Brain (organoid and tissue), 16 donors: ENCODE measurements at places on chromosomes 13 and 19.

DNA sequence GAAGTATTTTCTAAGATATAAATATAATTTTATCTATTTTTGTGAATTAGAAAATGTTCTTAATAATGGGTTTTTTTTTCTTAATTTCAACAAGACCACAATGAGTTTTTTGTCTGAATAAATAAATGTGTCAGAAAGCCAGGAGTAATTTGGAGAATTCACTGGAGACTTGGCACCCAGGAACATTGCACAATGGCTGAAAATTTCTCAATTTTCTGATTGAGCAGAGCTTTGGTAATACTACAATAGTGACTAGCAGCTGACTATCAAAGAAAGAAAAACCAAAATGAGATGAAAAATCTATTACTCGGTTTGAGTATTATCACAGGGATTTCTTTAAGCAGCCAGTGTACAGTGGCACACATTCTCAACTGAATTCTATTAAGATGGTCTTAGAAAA is 394.4 kb upstream of the PCDH20 start:
- peak; percentile 34 for DNase-seq

DNA sequence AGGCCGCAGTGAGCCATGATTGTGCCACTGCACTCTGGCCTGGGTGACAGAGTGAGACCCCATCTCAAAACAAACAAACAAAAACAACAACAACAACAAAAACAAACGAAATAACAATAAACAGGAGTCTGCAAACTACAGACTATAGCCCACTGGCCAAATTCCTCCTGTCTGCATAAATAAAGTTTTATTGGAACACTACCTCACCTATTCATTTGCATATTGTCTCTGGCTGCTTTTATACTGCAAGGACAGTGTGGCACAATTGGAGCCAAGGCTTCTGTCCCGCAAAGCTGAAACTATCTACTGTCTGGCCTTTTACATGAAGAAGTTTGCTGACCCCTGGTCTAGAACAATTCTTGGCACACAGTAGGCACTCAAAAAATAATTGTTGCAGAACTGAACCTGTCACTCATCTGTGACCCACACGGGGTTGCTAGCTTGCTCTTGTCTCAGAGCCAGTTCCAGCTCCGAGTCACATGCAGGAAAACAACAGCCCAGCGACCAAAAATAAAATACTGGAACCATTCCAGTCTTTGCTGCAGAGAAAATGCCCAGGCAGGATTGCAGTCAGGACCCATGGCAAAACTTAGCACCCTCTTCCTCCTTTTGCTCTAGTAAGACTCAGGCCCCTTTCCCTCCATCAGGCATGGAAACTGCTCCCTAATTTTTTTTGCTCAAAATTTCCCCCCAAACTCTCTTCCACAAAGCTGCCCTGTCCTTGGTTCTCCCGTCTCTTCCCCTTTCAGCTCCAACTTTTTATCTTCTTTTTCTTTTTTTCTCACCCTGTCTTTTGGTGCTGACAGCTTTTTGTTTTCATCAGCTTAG is 4.8 kb upstream of the MYH14 start:
- DNase-seq: no peak

- no peak for DNase-seq
These were observed 6.9 kb downstream of the KCTD12 start for GRCh38 chr13:76879203-76879882.

GRCh38 chr19:48321372-48321621 is 4.1 kb upstream of the EMP3 start:
- peak; percentile 90 for DNase-seq

DNA sequence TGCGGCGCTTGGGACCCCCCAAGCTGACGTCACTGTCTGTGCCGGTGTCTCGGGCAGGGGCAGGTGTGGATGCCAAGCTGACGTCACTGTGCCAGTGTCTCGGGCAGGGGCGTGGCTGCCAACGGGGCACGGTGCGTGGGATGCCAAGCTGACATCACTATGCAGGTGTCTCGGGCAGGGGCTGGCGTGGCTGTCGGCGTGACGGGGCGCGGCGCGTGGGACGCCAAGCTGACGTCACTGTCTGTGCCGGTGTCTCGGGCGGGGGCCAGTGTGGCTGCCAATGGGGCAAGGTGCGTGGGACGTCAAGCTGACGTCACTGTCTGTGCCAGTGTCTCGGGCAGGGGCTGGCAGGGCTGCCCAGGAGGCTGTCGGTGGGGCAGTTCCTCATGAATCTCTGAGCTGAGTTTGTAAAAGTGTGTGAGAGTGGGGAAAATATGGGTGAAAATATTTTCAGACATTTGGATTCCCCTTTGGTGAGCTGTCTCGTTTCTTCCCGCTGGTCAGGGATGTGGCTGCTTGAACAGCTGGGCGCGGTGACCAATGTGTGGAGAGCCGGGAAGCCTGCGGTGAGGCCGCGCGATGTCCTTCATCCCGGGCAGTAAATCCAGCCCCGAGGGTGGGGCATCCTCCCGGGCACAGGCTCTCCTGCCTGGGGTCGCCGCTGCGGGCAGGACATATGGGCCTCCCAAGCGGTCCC is 25.2 kb downstream of the MCF2L start:
- DNase-seq: no peak

DNA sequence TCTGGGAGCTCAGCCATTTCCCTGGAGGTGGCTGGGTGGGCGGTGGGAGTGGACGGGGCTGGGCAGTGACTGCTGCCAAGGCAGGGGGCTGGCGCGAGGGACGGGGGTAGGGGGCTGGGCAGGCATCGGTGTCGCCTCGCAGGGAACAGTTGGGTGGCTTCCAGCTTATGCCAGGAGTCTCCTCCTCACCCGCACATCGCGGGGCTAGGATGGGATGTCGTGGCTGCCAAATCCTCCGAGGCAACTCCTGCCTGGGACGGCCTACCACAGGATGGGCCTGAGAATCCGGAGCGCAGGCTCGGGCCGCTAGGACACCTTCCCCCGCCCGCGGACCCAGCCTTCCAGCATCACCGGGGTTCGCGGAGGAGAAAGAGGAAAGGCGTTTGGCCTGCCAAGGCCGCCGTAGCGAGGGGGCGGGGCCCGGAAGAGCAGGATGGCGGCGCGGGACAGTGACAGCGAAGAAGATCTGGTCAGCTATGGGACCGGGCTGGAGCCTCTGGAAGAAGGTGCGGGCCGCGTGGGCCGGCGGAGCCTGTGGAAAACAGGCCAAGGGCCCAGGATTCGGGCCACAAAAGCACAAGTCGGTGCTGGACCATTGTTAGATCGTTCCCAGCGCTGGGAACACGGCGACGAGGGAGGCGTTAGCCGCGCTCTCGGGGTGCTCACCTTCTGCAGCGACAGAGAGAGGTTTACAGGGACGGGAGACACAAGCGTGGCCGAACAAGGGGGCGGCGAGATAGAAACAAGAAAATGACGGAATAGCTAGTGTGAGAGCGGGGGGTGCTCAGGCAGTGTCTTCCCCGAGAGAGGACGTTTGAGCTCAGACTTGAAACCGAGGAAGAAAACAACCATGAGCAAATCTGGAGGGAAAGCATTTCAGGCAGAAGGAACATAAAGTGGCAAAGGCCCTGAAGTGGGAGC is at the start of gene GPATCH1:
TSS of gene GPATCH1 (plus strand) at position 421 of the 921 bp plus-strand sequence. CDS start at position 434, 13 bp downstream.
- peak; percentile 96 for DNase-seq

DNA sequence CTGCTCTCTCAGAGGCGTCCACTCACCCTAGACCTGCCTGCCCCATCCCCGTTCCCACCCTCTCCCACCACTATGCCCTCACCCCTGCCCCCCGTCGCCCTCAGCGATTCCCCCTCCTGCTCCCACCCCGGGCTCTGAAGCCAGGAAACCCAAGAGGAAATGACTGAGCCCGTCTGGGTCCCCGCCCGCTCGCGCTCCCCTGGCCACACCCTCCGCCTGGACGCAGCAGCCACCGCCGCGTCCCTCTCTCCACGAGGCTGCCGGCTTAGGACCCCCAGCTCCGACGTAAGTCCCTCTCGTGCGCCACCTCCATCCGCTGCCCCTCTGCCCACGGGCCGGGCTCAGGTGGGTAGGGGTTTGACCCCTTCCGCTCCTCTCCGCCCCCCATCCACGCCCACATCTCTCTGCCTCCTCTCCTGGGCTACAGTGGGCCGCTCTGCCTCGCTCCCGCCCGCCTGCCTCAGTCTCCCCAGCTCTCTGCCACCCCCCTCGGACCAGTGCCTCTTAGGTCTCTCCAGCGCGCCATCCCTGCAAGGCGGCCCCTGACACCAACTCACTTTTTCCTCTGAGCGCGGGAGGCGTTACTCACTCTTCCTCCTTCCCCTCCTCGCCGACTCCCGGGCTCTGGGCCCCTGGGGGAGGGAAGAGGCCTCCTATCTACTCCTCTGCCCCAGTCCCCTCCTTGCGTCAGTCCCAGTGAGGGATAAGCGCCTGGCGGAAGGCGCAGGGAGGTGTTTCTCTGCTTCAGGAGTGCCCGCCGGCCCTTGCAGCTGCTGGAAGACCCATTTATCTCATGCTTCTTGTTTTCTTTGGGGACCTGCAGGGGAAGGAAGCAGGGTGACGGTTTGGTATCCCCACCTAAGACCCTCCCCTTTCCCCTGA is at the start of gene FXYD5:
TSS of gene FXYD5 (plus strand) at position 211 of the 882 bp plus-strand sequence. CDS start 816 bp downstream, outside the sequence.
- DNase-seq: no peak

DNA sequence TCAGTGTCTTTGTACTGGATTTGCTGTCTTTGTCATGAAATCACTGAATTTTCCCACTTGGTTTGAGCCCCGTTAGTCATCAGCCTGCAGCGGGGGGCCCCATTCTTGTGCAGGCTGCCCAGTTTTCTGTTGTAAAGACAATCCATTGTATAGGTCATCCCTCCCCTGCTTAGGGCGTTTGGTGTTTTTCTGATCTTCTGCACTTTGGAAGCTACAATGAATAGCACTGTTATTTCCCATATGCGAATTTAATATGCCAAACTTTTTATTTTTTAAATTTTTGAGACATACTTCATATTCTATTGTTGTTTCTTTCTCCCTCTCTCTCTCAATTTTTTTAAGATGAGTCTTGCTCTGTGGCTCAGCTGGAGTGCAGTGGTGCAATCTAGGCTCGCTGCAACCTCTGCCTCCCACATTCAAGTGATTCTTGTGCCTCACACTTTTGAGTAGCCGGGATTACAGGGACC is 9.0 kb downstream of the SLC27A1 start:
- DNase-seq: no peak

DNA sequence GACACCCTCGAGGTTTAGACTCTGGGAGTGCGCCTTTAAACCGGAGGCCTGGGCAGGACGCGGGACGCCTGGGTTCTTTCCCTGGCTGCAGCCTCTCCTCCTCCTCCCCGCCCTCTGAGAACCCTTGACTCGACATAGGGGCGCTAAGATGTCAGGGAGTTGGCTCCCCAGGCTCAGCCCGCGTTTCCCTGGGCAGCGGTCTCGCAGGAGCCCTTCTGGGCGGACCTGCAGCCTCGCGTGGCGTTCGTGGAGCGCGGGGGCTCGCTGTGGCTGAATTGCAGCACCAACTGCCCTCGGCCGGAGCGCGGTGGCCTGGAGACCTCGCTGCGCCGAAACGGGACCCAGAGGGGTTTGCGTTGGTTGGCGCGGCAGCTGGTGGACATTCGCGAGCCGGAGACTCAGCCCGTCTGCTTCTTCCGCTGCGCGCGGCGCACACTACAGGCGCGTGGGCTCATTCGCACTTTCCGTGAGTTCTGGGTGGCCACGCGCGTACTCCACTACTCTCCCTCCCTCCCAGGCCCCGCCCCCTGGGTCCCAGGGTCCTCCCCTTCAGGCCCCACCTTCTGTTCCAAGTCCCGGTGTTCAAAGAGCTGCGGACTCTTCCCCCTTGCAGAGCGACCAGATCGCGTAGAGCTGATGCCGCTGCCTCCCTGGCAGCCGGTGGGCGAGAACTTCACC is 1.3 kb downstream of the ICAM5 start:
- DNase-seq: no peak

DNA sequence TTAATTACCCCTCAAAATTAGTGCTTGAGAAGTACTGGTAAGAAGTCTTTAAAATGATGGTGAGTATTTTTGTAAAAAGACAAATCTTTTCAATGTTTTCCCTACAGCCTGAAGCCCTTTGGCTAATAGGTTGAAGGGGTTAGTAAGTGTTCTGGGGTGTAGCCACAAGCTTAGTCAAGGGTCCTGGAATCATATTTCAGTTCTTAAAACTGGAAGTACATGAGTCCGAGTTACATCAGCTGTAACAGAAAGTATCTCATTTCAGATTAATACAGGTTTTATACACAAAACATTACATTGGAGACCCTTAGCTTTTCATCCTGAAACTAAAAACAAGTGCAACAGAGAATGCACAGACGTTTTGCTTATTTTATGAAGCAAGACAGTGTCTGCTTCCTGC is 52.7 kb upstream of the TEX29 start:
- no peak for DNase-seq

DNA sequence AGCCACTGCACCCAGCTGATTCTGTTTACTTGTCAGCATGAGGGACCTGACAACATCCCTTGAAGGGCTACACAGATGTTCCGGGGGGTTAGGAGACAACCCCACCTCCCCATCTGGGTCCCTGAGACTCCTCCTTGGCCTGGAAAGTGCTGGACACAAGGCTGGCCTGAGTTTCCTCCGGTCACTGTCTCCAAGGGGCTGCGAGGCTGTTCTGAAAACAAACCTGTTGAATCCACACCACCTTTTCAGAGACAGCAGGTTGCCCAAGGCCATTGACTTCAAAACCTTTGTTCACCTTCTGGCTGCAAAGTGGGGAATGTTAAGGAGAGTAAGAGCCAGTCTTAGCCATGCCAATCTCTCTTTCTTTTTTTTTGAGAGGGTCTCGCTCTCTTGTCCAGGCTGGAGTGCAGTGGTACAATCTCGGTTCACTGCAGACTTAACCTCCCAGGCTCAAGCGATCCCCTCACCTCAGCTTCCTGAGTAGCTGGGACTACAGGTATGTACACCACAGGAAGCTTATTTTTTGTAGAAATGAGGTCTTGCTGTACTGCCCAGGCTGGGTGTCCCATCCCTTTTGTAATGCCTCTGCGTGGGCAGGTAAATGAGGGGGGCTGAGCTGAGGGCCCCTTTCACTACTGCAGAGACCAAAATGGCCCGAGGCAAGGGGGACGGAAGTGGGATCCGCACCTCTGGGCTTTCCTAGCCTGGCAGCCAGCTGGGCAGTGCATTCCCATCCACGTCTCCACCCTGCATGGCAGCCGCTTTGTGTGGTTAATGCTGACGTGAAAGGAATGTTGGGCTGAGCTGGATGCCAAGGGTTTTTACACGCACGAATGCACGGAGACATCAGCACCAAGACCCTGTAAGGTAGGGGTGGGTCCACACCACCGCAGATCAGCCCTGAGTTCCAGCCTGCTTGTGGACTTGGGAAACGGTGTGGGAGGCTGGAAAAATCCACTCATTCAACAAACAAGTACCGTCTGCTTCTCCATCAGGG is 1.9 kb upstream of the ZNF628 start:
- no peak for DNase-seq

DNA sequence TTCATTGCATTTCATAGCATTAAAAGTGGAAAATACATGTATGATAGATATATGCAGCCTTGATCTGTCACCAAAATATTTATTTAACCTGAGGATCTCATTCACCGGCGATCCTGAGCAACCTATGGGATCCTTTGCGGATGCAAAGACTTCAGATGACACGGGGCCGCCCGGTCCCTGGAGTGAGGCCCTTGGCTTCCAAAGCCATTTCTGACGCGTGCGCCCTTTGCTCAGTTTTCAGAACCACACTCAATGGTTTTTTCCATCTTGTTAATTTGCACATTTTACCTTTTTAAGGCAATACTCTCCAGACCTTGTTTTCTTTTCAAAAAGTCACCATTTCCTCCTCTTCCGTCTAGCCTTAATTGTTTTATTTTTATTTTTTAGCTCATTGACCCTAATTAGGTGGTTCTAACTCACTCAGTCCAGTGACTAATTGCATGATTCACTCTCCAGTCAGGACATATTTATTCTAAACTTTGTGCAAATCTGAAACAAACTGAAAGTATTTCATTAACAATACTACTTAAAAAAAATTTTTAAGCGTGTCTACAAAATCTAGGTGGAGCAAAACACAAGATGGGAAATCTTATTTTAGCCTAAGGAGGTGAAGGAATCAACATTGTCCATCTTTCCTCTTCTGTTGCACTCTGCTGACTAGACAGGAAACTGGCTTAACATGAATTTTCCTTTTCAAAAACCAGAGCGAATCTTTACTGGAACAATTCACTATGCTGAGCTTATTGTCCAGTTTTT is 47.9 kb downstream of the COL4A1 start:
- DNase-seq: no peak
